ENCODE measurements at places on chromosomes 1 and 21.

GRCh38 chr1:9481048-9481447 lies 58.2 kb upstream of the SLC25A33 start:
- DNase-seq, result no peak

GRCh38 chr21:39022466-39022862 lies 160.8 kb downstream of the PSMG1 start:
- DNase-seq, result no peak

GRCh38 chr1:26078286-26079177 lies 11.1 kb upstream of the TRIM63 start:
- no peak for DNase-seq

DNA sequence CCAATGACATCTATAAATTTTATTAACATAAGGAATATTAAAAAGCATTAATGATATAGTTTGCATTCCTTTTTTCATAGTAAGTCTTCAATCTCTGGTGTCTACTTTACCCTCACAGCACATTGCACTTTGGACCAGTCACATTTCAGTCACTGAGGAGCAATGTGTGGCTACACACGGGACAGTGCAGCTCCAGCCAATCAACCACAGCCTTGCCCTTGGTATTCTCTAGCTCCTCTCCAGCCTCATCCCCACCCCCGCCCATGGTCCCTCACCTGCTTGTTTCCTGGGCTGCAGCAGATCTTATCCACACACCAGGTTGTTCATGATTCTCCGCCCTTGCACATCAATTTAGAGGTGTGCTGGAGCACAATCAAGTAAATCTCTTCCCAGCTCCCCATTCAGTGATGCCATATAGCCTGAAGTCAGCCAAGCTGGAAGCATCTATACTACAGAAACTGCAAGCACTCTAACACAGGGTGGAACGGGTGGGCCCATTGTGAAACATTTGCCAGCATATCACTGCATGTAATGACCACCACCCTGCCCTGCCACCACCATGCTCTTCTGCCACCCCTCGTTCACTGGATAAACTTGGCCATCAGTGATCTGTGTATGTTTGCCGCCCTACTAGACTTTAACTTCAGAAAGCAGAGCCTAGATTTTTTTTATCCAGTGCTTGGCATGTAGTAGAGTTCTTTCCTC lies 93.0 kb upstream of the SLC44A3 start:
- DNase-seq, result no peak

DNA sequence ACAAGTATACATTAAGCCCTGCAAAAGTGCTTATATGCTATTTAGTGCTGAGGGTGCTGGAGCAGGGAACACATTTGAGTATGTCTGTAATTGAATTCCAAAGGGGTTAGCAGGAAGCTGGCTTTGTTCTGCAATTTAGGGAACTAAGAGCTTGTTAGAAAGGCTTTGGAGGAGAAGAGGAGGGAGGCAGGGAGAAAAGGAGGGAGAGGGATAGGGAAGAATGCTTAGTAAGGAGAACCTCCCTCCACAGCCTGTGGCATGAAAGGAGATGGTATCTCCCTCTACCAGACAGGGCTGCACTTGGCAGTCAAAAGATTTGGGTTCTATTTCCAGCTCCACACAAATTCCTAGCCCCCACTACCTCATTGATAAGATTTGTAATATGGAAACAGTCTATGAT lies 217.8 kb downstream of the DAB1 start:
- DNase-seq, result no peak

- no peak for DNase-seq
These were observed 59.9 kb upstream of the FBXO28 start for GRCh38 chr1:224054012-224054411.

DNA sequence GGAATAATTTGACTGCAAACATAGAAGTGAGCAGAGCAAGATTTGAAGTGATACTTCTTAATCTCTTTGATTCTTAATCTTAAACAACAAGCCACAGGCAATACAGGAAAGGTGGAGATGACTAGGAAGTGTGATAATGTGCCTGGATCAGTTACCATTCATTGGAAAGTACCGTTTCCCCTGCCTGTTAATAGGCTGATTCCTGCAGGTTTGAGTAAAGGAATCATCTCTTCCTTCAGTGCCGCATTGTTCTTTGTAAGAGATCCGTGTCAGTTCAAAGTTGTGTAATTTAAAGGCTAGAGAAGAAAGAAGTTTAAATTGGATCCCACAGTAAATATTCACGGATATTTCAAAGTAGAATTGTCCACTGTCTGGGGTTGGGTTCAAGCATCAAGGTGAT lies 43.5 kb upstream of the BCL10 start:
- no peak for DNase-seq

DNA sequence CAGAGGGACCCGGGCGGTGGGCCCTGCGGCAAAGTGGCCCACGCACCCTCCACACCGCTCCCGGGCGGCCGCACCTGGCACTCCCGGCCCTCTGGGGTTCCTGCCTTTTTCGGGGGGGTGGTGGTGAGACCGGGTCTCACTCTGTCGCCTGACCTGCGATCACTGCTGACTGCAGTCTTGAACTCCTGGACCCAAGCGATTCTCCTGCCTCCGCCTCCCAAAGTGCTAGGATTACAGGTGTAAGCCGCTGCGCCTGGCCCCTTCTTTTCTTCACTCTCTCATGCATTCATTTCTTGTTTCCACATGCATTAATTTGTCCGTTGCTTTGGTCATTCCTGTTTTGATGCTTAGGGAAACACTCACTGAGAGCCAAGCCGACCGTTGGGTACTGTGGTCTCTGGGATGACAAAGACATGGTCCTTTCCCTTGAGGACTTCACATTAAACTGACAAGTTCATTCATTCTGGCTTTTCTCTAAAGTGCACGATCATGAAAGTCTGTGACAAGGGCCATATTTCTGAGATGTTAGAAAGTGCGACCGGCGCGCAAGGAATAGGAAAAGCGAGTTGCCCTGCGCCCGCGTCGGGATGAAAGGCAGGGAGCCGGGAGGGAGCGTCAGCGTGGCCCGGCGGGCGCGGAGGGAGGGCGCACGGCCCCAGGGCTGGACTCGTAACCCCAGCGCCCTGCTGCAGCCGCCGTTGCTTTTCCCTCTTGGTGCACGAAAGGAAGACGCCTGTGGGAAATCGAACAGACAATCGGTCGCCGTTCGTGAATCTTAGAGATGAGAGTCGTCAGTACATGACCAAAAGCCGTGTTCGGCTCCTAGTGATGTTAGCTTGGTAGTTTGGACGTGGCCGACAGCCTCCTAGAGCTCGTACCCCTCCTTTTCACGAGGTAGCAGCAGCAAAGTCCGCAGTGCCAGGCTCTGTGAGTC lies 1.0 kb upstream of the MCOLN2 start:
- no peak for DNase-seq

DNA sequence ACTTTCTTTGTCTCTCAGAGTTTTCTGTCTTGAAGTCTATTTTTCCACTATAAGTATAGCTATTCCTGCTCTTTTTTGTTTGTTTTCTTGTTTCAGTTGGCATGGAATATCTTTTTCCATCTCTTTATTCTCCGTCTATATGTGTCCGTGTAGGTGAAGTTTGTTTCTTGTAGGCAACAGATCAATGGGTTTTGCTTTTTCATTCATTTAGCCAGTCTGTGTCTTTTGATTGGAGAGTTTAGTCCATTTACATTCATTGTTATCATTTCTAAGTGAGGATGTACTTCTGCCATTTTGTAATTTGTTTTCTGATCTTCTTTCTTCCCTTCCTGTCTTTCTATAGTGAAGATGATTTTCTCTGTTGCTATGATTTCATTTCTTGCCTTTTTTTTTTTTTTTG lies 132.5 kb upstream of the GPR52 start:
- DNase-seq, result no peak

DNA sequence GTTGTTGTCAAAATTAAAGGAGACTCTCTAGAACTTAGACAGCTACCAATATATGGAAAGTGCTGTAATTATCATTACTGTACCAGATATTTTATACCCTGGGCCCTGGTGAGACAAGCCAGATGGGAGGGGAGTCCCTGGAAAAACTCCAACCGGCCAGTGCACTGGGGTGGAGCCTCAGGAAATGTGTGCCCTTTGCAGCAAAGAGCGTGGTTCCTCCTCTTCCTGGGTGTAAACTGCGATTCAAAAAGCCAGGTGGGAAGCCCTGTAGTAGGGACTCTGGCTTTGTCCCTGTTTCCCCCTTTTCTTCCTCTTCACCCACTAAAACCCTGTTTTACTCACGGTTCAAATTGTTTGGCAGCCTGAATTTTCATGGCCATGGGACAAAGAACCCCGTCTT lies 812.3 kb downstream of the PLA2G4A start:
- DNase-seq, result no peak

GRCh38 chr1:161021970-161022353 lies 1.0 kb upstream of the F11R start:
- DNase-seq, result no peak

GRCh38 chr1:116258668-116259419 lies 114.2 kb upstream of the ATP1A1 start:
- DNase-seq, result no peak

GRCh38 chr21:24115141-24115540 lies 1492.1 kb downstream of the MRPL39 start:
- DNase-seq, result no peak

- DNase-seq, result peak; percentile 7
These were observed 15.3 kb upstream of the TMCO2 start for GRCh38 chr1:40232444-40232843.

DNA sequence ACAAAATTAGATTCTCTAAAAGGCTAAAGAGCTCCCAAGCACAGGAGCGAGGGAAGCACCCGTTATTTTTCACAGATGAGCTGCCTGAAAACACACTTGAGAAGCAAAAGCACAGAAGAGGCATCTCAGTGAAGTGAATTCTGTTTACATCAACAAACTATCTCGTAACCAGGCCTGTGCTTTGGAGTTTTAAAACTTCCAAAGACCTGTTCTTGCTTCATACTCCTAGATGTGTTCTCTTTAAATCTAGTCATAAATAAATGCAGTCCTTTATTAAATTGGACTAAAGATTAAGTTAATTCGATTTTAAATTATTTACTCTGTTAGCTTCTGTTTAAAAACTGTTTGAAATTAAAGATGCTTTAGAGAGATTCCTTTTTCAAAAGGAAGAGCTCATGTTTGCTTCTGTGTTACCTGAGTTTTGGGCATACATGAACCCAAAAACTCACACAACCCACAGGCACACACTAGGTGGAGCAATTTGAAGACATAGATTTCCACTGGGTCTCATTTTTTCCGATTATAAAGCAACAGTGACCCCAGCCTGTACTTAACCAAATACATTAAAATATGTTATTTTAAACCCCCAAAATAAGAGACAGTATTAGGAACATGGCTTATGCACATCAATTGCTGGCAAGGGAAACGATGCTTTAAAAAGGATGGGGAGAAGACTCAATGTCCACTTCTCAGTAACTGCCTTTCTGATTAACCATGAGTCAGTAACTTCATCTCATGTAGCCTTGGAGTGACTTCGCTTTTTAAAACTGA lies 648.2 kb downstream of the SMYD3 start:
- no peak for DNase-seq

- DNase-seq, result no peak
These were observed 6.4 kb downstream of the OR2C3 start for GRCh38 chr1:247529771-247530355.

DNA sequence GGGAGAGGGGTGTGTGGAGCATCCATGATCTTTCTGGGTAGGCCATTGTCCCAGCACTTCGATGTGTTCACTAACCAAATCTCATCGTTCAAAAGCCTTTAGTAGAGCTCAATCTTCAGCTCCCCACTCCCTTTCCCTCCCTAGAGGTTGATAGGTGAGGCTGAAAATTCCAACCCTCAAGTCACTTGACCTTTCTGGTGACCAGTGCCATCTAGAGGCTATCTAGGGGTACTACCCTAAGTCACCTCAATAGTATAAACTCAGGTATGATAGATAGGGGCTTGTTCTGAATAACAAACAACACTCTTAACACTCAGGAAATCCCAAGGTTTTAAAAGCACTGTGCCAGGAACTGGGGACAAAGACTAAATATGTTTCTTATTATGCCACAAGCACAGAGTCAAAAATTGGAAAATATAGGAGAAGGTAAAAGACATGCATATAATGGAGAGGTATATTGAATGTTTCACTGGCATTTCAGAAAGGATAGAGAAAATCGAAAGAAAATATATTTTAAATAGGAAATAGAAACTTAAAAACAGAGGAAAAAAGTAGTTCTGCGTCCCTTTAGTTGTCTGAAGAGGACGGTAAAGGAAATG lies 42.9 kb upstream of the CD53 start:
- no peak for DNase-seq

DNA sequence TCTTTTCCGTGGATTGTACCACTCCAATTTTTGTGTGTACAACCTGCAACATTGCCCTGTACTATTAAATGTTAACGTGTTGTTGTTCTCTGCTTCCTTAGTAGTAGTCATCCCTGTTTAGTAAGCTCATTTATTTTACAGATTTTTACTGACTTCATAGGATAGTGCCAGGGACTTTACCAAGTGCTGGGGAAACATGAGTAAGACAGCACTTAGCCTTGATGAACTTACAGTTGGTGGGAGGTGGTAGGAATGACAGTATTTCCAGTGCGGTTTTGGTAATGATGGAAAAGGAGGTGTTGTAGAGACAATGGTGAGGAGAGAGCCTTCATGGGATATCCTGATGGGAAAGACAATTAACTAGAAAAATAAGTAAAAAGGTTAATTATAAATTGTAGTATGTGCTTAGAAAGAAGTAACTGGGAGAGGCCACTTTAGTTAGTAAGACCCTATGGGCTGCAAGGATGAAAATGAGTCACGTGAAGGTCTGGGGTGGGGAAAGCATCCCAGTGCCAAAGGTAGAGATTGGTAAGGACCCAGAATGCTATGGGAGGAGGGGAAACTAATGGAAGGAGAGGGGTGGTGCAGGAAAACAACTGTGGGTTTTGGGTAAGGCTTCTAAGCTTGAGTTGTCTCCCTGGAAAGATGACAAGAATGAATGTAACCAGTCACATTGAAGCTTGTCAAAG lies 1.7 kb downstream of the RLF start:
- no peak for DNase-seq

DNA sequence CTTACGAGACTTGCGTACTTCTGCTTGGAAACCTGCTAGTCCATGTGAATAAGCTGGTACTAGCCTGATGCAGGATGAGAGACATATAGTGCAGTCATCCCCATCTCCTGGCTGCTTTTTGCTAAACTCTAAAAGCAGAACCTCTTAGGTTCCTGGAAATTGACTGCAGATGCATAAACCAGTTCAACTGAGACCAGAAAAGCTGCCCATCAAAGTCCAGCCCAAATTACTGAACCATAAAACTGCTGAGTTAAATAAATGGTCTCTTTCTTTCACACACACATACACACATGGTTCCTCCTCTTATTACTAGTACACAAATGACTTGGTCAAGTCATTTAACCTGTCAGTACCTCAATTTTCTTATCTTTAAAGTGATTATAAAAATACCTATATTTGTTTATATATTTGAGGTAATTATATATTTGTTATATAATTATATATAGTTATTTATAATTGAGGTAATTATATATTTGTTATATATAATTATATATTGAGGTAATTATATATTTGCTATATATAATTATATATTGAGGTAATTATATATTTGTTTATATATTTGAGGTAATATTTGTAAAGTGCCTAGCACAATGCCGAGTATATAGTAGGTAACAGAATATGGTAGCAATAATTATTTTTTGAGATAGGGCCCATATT lies 25.2 kb upstream of the RABGAP1L start:
- DNase-seq, result no peak

- DNase-seq, result no peak
These were observed 2.0 kb downstream of the PRMT6 start for GRCh38 chr1:107058245-107059032.
